ENCODE measurements at places on chromosomes 16 and 17.

- no peak for DNase-seq
These were observed 79.3 kb downstream of the PCTP start for GRCh38 chr17:55829995-55830612.

DNA sequence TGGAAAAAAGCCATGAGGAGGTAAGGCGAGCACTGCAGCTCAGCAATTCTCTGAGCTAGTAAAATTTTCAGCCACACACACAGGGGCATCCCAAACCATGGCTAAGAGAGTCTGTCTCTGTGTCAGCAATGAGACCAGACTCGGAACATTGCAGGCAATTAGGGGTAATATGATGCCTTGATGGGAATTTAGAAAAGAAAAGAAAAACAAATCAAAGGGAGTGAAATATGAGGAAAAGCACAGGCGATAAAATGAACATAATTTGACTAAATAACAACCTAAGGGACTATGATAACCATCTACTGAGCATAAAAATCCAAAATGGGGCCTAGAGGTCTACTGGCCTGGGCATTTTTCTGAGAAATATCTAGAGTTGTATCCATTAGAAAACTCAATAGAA is 546.0 kb upstream of the PSMD7 start:
- no peak for DNase-seq

DNA sequence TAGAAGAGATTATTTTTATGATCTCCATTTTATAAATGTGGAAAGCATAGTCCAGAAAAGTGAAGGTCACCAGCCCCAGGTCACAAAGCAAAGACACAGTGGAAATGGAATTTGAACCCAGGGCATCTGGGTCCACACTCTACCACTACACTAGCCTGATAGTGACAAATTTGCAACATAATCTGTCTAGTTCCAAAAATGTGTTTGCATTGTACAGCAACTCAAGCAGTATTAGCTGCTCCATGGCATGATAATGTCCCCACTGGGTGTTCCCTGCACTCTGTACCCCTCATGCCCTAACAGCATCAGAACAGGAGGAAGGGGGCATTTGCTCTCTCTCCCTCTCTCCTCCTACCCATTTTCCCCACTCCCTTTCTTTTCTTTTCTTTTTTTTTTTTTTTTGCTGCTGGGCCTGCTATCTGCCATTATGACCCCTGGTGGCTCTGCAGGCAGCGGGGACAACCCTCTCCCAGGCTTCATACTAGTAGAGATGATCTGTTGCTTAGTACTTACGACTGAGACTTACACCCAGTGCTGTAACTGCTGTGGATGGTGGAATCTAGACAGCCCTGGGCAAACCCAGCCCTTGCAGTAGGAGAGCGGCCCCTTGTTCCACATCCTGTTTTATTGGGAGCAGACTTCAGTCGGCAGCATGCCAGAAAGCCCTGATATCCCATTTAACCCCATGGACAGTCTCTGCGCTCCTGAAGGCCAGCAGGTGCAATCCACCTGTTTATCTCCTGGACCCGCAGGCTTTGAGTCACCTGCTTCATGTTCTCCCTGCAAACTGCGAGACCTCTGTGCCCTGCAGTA is 306.3 kb downstream of the SOX9 start:
- DNase-seq, result no peak

DNA sequence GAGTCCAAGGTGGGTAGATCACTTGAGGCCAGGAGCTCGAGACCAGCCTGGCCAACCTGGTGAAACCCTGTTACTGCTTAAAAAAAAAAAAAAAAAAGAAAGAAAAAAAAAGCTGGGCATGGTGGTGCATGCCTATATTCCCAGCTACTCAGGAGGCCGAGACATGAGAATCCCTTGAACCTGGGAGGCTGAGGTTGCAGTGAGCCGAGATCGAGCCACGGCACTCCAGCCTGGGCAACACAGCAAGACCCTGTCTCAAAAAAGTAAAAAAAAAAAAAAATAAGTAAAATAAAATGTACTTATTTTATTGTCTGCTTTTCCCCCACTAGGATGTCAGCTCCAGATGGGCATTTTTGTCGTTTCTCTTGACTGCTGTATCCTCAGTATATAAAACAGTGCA is 107.7 kb downstream of the ABCC1 start:
- DNase-seq, result no peak

DNA sequence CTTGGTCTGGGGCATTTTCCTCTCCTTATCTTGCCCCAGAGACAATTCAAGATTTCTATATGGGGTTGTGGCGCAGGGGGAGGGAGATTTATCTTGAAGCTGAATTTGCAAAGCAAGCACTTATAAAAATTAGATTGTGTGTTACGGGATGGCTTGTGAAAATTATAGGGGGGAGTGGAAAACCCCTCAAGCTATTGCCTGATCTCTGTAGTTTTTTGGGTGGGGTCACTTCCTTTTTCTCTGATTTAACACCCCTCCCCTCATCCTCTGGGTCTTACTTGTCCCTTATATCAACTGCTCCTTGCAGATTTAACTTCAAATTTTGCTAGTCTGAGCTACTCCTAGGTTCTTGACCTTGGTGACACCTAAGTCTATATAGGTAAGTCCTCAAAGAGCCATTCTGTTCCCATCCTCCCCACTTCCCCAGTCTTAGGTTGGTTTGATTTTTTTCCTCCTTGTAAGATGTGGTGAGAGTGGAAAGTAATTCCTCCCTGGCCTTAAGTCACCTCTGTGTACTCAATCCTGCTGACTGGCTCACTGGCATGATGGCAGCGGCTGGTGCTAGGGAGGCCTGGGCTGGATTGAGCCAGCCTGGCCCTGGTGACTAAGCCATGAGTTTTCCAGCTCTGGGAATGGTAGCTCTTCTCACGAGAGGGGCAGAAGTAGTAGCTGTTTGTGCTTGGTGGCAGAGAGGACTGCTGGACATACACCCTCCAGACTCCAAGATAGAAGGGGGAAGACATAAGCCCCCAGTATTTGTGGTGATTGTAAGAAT is 2.3 kb downstream of the ARL4D start:
- peak; percentile 79 for DNase-seq

GRCh38 chr17:35149941-35150340 is 2.3 kb downstream of the UNC45B start:
- DNase-seq, result no peak

DNA sequence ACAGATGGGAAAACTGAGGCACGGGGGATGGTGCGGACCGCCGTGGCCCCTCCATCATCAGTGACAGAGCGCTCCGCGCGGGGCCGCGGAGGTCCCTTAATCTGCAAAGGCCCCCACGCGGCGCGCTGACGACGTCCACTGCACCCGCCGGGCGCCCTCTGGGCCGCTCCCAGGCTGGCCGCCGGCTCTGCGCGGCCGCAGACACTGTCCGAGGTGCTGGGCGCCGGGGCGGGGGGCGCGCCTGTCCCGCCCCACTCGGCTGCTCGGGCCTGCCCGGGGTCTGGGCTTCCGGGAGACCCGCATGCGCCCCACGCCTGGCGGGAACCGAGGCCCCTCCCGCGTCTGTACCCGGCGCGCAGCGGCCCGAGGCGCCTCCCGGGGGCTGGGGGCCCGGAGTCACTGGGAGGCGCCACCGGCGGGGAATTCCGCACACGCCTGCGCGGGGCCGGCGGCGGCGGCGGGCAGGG is 550 bp upstream of the RNF213 start:
- DNase-seq, result no peak

DNA sequence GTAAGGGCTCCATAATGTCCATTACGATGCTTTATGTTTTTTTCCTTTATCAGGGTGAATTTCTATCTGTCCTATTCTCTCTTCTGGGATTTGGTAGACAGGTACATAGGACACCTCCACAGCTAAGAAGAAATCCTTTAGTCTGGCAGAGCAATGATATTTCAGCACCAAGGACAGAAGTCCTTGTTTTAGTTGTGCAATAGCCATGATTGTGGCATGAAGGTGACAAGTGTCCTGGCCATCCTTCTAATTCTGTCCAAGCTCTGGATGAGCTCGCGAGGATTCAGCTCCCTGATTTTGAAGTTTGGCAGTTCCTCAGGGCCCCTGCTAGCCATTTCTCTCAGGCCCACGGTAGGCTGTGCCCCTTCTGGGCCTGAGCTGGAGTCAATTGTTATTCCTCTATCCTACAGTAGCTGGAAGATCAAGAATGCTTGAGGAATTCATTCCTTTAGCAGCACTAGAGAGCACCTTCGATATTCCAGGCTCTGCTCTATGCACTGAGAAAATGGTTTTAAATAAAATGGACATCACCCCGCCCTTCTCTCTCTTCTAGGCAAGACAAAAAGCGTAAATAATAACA is 320.8 kb downstream of the XYLT1 start:
- DNase-seq, result no peak

DNA sequence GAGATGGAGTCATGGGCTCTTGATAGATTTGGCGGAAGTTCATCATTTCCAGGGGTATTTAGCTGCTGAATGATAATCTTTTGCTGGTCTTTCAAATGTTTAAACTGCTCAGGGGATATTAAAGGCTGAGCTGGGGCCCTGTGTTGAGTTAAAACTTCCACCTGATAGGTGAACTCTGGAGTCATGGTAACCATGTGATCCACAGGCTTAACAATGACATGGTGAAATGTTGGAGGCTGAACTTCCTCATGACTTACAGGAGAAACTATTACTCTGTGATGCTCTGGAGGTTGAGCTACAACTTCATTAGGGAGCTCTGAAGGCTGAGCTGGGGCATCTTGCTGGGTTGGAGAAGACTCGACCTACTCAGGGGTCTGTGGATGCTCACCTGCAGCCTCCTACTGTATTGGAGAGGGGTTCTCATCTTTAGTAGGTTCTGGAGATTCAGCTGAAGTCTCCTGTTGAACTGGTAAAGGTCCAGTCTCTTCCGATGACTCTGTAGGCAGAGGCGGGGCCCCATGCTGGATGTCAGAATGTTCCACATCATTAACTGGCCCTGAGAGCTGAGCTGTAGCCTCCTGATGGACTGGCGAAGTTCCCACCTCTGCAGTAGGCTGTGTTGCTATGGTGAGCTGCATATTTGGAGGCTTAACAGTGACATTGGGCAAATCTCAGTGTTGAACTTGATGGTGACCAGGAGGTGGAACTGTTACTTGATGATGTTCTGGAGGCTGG is 24.2 kb downstream of the RDM1 start:
- DNase-seq, result no peak

GRCh38 chr17:9936095-9936494 is 31.0 kb upstream of the RCVRN start:
- no peak for DNase-seq

DNA sequence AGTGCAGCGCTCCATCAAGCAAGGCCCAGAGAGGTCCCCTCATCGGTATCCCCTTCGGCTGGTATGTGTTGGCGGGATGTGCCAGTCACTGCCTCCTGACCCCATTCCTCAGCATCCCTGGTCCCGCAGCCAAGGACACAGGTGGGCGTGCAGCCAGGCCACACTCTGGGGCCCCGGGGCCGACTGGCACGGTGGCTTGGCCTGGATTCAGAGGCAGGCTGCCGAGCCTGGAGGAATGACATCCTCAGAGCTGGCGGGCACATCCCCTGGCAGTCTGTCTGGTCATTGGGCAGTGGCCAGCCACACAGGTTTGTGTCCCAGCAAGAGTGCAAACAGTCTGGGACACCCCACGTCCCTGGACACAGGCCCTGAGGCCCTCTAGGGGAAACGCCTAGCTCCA is 111.1 kb downstream of the SDK2 start:
- DNase-seq, result no peak

DNA sequence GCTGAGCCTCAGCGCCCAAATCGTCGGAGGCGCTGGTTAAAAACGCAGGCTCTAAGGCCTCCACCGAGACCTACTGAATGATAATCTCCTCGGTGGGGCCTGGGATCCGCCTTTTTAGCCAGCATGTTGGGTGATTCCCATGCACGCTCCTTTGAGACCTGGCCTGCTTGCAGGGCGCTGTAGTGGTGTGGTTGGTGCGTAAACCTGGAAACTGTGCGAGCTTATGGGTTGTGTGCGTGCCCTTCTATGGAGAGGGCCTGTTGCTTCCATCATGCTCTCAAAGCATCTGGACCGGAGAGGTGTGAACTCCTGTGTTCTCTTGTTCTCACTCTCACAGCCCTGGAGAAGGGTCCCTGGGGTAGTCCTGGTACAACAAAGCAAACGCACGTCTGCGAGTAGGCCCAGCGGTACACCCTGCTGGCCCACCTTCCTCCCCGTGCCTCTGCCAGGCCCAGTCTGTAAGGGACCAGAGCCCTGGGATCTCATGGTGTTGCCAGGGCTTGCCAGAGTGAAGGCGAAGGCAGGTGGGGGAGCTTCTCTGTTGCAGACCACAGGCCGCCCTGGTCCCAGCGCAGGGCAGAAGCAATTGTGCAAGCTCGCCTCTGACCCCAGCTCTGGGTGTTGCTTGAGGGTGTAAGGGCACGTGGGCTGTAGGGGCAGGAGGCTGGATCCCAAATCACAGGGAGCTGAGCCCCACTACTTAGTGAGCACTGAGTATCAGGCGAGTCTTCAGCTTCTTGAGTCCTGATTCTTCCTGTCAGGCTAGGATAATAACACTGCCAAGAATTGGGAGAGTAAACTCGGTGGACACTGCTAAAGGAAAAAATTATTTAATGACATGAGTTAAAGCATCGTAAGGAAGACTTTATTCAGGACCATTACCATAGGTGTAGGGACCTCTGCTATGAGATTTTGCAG is 879 bp upstream of the LRRC75A start:
- DNase-seq, result no peak

GRCh38 chr16:73616770-73617169 is 568.8 kb upstream of the ZFHX3 start:
- no peak for DNase-seq

GRCh38 chr17:56756536-56756935 is 77.2 kb downstream of the C17orf67 start:
- DNase-seq, result peak; percentile 90

- DNase-seq, result no peak
These were observed 8.1 kb downstream of the SERPINF1 start for GRCh38 chr17:1769822-1770477.

DNA sequence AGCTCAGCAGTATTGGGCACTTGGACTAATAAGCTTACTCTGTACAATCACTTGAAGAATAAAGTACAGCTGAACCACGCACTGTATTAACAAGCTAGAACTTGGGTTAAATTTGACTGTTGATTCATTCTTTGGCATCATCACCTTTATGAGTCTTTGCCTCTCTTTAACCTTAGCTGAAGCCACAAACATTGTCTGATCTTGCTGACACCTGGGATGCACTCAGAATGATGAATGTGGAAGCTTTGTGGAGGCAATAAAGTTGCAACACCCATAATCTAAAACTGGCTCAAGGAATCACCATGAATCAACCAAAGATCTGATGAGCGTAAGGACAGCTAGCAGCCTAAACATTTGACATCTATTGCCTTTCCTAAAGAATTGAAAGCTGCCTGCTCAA is 590.6 kb upstream of the SOX9 start:
- DNase-seq, result no peak

DNA sequence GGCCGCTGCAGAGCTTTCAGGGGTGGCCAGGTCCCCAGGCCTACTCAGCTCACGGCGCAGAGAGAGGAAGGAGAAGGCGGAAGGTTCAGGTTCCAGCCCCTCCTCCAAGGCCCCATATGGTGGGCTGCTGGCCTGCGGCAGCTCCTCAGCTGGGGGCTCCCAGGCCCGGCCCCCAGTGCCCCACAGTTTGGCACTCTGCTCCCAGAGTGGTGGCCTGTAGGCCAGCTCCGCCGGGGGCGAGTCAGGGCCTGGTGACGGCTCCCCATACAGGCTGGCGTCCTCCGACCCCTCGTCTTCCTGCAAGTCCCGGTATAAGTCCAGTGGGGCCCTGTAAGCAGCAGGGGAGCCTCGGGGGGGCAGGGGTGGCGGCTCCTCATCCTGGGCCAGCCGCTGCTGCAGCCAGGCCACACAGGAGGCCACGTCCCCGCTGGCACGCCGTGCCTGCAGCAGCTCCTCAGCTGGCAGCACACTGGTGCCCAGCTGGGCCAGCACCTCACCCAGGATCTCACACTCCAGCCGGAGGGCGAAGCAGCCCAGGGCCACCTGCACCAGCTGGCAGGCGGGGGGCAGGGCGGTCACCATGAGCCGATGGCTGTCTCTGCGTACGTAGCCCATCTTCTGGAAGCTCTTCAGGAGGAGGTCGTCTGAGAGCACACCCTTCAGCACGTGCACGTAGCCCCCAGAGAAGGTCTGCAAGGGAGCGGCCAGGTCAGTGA is 3.7 kb downstream of the SPATA2L start:
- no peak for DNase-seq
